ENCODE measurements at places on chromosomes 16 and 17.

DNA sequence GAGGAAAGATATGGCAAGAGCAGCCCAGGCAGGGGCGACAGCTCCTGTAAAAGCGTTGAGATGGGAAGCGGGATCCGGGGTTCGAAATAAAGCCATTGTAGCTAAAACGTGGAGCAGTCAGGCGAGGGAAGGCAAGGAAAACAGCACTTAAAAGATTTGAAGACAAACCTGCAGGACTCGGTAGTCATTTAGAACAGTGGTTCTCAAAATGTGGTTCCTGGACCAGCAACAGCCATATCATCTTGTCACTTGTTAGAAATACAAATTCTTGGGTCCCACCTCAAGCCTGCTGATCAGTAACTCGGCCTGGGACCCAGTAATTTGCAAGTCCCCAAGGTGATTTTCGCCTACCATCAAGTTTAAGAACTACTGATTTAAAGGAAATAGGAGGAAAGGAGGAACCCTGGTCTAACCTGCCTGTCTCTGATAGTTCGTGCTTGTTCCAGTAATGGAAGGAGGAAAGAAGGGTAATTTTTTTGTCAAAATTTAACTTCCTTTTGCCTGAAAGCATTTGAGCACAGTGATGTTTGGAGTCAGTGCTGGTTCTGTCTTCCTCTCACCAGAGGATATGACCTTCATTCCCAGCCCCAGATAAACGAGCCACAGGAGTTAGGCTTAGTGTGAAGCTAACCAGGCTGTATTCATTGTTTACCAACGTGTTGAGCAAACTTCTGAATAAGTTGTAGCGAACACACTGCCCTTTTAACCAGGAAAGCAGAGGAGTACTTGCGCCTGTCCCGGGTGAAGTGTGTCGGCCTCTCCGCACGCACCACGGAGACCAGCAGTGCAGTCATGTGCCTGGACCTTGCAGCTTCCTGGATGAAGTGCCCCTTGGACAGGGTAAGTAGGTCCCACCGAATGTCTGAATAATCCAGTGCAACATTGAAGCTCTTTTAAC, 1.1 kb downstream of the ORC6 start:
- no peak for DNase-seq

DNA sequence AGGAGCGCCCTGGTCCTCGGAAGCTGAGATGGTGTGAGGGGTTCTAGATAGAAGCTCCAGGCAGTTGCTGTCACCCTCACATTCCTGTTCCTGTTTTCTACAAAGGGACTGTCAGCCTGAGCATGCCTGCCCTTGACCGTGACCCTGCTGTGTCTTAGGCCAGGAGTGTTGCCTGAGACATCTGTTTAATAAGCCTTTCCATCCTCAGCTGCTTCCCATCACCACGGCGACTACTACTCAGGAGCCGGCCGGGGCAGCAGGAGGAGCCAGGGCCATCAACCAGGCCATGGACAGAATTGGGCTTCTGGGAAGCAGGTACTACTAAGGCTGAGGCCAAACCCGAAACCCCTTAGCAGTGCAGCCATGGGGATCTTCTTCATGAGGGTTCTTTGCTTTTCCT, 151.4 kb downstream of the KATNIP start:
- DNase-seq: no peak

DNA sequence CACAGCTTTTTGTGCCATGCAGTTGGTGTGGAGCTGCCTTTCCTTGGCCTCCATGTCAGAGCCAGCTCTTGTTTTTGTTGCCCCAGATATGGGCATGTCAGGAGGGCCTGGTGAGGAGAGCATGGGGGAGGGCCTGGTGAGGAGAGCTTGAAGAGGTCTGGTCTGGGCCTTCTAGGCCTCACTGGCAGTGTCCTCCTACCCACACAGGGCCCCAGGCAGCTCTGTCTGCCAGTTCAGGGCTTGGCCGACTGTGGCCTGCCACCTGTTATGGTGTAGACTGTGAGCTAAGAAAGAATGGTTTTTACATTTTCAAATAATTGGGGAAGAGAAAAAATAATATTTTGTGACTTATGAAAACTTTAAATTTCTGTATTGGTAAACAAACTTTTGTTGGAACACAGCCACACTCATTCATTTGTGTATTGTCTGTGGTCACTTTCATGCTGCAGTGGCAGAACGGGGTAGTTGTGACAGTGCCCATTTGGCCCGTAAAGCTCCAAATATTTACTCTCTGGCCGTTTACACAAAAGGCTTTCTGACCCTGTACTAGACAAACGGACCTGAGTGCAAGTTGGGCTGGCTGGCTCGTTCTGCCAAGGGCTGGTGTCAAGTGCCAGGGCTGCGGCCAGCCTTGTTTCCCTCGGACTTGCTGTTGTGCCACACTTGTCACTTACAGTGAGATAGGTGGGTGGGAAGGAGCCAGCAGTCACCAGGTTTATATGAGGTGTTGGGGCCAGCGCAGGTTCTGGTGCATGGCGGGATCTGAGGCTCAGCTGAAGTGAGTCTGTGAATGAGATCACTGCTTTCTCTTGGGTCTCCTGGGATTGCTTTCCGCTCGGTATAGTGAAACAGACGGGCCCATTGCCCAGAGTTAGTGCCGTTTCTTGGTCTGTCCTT, 18.2 kb downstream of the PGS1 start:
- DNase-seq: no peak

DNA sequence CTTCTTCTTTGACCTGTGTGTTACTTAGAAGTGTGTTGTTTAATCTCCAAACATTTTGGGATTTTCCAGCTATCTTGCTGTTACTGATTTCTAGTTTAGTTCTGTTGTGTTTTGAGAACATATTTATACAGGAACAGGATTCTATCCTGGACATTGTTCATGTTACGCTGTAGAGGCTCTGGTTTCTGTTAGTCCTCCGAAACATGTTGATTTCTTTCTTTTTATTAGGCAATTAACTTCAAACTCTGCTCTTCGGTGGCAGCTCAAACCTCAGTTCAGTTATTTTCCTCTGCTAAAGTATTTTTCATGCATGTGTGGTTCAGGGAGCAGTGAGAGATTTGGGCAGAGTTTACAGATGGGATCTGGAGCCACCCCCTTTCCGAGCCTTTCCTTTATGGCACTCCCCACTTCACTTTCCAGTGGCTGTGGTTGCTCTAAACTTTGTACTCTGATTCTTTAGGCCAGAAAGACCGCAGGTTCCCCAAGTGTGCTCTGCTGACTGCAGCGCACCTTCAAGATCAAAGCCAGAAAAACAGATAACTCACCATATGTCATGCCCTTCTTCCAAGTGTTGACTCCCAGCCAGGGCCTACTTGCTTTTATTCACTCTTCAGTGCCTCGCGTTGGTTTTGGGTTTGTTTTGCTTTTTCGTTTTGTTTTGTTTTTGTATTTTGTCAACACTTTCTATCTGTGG, 77.6 kb upstream of the KSR1 start:
- no peak for DNase-seq

DNA sequence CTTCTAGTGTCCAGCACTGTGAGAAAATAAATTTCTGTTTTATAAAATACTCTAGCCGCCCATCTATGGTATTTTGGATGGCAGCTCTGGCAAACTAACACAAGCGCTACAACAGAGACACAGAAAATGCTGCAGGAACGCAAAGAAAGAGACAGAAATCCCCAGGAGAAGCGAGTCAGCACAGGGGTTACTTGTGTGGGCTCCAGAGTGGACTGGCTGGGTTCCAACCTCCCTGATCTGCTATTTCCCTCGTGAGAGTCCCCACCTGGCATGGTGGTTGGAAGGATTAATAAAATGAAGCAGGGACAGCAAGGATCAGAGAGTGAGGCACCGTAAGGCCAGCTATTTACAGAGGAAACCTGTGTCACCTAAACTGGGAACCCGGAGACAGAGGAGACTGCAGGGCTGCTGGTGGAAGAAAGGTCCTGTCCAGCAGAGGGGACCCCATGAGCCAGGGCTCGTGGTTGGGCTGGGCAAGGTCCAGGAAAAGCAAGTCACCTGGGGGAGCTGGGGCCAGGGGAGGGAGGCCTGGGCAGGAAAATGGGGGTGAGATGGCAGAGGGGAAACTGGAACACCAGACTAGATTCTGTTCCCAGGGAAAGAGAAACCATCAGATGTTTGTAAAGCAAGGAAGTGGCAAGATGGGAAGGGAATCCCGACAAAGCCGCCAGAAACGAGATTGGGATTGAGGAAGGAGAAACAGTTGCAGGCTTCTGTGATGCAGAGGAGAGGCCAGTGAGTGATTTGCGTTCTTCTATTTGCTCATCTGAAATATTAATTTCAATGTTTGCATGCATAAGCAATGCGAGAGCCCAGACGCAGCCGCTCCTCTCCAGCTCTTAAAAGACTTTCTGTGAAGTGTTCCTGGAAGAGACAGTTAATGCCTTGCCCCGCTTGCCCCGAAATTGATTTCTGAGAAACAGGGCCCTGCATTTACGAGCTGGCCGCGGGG, 63.0 kb upstream of the TEKT3 start:
- no peak for DNase-seq

GRCh38 chr16:9677301-9677653, 505.0 kb downstream of the GRIN2A start:
- DNase-seq: no peak

GRCh38 chr17:80771612-80772005, 220.0 kb upstream of the CHMP6 start:
- DNase-seq: no peak

GRCh38 chr17:32622540-32622939, 135.7 kb downstream of the CDK5R1 start:
- DNase-seq: no peak

DNA sequence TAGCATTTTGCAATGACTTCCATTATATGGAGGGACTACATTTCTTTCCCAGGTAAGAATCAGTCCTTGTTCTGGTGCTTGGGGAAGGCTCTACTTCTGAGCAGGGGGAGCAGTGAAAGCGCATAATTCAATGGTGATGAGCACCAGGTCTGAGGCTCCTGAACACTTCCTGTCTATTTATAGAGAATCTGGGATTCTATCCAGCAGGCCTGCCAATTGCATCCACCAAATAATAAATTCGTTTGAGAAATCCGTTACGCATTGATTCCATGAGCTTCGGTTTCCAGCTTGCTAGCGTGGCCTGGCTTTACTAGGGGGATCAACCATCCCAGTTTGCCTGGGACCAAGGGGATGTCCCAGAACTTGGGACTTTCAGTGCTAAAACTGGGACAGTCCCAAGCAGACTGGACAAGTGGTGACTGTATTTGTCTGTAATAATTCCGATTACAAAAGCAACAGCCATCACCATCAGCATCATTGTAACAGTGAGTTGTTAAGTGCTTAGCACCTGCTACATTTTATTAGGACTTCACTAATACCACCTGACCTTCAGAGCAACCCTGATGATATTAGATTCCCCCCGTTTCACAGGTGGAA, 349.9 kb downstream of the MAF start:
- DNase-seq: no peak

Data from HT1080 (cell line).